Breast epithelium (tissue), 4 donors: ENCODE measurements at places on chromosomes 4 and X. TPM values are rescaled to one million over a fixed set of nuclear protein-coding genes. Genes with fewer than 3 reads are reported as not detected.

DNA sequence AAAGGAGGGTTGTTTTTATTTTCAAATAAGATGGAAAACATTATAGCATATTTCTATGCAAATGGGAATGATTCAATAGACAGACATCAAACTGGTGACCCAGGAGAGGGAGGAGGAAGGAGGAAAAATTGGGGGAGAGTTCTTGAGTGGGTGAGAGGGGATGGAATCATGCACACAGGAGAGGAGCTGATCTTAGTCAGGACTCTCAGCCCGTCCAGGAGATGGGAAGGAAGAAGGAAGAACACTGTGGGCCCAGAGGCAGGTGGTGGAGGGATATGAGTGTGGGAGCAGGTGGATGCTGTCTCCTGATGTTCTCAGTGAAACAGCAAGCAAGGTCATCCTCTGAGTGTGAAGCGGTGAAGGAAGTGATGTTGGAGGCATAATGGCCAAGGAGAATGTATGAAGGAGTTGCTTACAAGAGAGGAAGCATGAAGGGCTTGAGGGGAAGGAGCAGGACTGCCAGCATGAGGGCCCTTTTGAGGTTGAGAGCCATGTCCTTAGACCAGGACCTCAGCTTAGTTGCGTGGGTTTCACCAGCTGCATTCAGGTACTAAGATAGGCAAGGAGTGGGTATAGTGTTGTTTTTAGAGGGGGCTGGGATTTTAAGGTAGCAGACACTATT, 161.7 kb upstream of the NAP1L5 start:
- H3K4me3 ChIP-seq = no peak overlapping the region
- no peaks in the 10 kb centered on the region for H3K4me1 ChIP-seq
- H3K27ac ChIP-seq = no peak overlapping the region
- DNase-seq = no peak
- no peaks in the 10 kb centered on the region for H3K27me3 ChIP-seq

GRCh38 chrX:134460005-134460861, at the start of gene HPRT1:
HPRT1 (plus strand) TSS chrX:134460165; CDS start chrX:134460312, 147 bp downstream.
- H3K27me3 ChIP-seq = peaks cover 16% of the 10 kb centered on the region
- H3K4me1 ChIP-seq = no peaks in the 10 kb centered on the region
- H3K36me3 ChIP-seq = no peaks in the 10 kb centered on the region
- DNase-seq = peak; percentile 61

DNA sequence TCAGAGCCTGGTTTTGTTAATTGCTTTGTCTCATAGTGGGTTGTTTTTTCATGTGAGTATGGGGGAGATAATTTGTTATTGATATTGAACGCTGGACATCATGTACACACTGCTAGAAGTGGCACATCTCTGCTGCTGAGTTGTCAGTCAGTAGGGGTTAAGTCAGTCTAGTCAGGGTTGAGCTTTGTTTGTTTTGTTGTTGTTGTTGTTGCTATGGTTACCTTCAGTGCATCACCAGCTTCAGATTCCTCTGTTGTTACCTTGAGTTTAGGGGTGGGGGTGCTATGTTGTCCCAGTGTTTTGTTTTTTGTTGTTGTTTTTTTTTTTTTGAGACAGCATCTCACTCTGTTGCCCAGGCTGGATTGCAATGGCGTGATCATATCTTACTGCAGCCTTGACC, 9.9 kb downstream of the YIPF6 start:
- no peak overlapping the region for H3K4me3 ChIP-seq
- no peaks in the 10 kb centered on the region for H3K36me3 ChIP-seq
- H3K4me1 ChIP-seq = no peaks in the 10 kb centered on the region
- H3K27me3 ChIP-seq = no peaks in the 10 kb centered on the region
- DNase-seq = no peak
- no peak overlapping the region for H3K27ac ChIP-seq

DNA sequence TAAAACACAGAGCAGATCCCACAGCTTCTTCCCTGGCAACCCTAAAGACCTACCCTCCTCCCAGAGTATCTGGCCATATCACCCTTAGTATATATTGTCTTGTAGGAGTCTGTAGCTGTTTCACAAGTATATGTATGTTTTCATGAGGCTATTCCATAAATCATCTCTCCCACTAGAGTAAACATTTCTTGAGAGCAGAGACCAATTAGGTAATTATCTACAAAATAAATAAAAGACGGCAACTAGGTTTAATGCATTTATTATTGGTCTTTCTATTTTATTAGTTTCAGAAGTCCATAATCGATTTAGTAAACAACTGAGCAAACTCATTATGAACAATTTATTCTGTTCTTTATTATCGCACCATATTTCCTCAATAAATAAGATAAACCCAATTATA, 7.0 kb downstream of the ACOT9 start:
- H3K36me3 ChIP-seq = no peaks in the 10 kb centered on the region
- H3K27ac ChIP-seq = no peak overlapping the region
- no peak for DNase-seq
- H3K27me3 ChIP-seq = no peaks in the 10 kb centered on the region
- H3K4me1 ChIP-seq = no peaks in the 10 kb centered on the region

DNA sequence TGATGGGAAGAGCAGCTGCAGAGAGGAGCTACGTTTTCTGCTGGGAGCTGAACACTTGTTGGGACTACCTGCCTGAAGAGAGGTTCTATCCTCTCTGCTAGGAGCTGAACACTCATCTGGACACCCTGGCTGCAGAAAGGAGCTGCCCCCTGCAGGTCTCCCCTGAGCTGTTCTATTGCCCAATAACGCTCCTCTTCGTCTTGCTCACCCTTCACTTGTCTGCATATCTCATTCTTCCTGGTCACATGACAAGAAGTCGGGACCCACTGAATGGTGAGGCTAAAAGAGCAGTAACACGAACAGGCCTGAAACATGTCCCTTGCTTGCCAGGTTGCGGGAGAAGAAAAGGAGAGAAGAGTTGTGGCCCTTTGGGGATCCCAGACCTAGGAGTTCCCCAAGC, 27.8 kb downstream of the NAA11 start:
- H3K27ac ChIP-seq = no peak overlapping the region
- DNase-seq = no peak
- H3K4me1 ChIP-seq = no peaks in the 10 kb centered on the region
- no peaks in the 10 kb centered on the region for H3K27me3 ChIP-seq

DNA sequence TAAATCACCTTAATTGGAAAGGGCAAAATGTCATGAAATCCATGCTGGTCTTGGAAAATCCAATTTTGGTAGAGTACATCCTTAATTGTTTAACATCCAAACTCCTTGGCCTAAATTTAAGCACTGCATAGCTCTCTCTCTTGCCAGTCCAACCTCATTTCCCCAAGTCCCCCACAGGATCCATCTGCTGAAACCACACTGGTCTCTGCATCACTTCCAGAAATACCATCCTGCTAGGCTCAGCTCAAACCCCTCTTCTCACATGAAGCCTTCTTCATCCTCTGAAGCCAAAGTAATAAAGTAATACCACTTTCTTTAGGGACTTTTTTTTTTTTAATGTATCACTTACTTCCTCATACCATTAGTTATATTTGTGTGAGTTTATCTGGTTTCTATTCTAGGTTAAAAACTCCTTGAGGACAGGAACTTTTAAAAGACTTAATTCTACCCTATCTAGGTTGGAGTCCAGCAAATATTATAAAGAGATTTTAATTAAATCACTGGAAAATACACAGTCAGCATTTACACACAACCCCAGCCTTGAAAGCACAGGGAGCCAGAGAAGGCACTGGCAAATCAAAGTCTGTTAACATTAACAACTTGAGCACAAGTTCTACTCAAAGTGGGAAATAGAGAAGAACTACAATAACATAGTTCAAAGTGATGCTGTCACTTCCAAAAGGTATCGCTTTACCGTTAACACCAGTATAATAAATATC, 16.7 kb upstream of the KLF3 start:
- no peak for DNase-seq

DNA sequence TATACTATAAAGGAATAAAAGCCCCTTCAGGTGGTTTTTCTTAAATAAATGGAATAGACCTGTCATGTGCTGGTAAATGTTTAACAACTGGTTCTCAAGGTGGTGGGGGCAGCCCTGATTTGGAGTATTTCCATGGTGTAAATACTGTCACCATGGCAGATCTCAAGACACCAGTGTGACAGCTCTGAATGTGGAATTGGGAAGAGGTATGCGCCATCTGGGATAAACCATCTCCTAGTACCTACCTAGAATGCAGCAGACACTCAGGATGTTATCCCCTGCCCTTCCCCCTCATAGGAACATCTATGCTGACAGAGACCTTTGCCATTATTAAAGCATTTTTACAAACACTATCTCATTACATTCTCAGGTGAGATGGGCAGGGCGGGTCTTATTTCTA, 26.4 kb upstream of the TMSB4X start:
- no peaks in the 10 kb centered on the region for H3K36me3 ChIP-seq
- no peaks in the 10 kb centered on the region for H3K4me1 ChIP-seq
- no peak for DNase-seq
- no peak overlapping the region for H3K4me3 ChIP-seq

GRCh38 chr4:104942990-104943743, 203.5 kb upstream of the TET2 start:
- H3K27me3 ChIP-seq = no peaks in the 10 kb centered on the region
- no peaks in the 10 kb centered on the region for H3K4me1 ChIP-seq
- no peaks in the 10 kb centered on the region for H3K36me3 ChIP-seq
- H3K27ac ChIP-seq = no peak overlapping the region
- no peak overlapping the region for H3K4me3 ChIP-seq
- no peak for DNase-seq

TMPRSS11D gene
- not detected for total RNA-seq

IGFBP7 gene
- 769 TPM for total RNA-seq

BTC gene
- total RNA-seq = 6.1 TPM

GSTCD gene
- total RNA-seq = 18.7 TPM

CXCL6 gene
- total RNA-seq = not detected

FSTL5 gene
- not detected for total RNA-seq

PRRG1 gene
- 12.3 TPM for total RNA-seq
